Activated T-helper 2 cell treated with anti-CD3 and anti-CD28 coated beads, Interferon-gamma antibody, Interleukin-2, Interleukin-4, amounts not matched to agents 10 μg/mL and 5 μg/mL and 100 μg/mL, durations not matched to agents 14 hours and 24 hours and 36 hours (primary cell): ENCODE measurements at places on chromosomes 7 and 10. TPM values are rescaled to one million over a fixed set of nuclear protein-coding genes. Genes with fewer than 3 reads are reported as not detected.

BUD23 gene
- 96.0 and 109 TPM in 2 replicates for total RNA-seq

TET1 gene
- 1.5 and 1.6 TPM in 2 replicates for total RNA-seq

TMEM270 gene
- total RNA-seq, result not detected in 2 replicates

PLXDC2 gene
- not detected in 2 replicates for total RNA-seq

ELMO1 gene
- 112 and 117 TPM in 2 replicates for total RNA-seq

JCAD gene
- total RNA-seq, result 3.4 and 3.7 TPM in 2 replicates

C10orf67 gene
- total RNA-seq, result not detected in 2 replicates

TUBGCP2 gene
- 60.4 and 64.7 TPM in 2 replicates for total RNA-seq

TRIL gene
- total RNA-seq, result not detected in 2 replicates

RBM20 gene
- 0.02 TPM in 1 of 2 replicates, not detected in the other for total RNA-seq

IFIT1B gene
- not detected in 2 replicates for total RNA-seq

BMI1 gene
- 64.2 and 69.0 TPM in 2 replicates for total RNA-seq

DDX21 gene
- total RNA-seq, result 205 and 210 TPM in 2 replicates

DNAJC12 gene
- 11.0 and 12.6 TPM in 2 replicates for total RNA-seq

ZNF239 gene
- total RNA-seq, result 0.66 and 0.97 TPM in 2 replicates

SPOCK2 gene
- total RNA-seq, result 135 and 137 TPM in 2 replicates

SNX10 gene
- 54.9 and 59.3 TPM in 2 replicates for total RNA-seq

HABP2 gene
- not detected in 2 replicates for total RNA-seq

ZNF804B gene
- not detected in 2 replicates for total RNA-seq

GSTO2 gene
- total RNA-seq, result 0.57 and 1.4 TPM in 2 replicates

ADRA2A gene
- total RNA-seq, result not detected in 2 replicates

LRIT2 gene
- not detected in 2 replicates for total RNA-seq

MUC12 gene
- 0.85 and 1.4 TPM in 2 replicates for total RNA-seq

NACAD gene
- total RNA-seq, result 0.30 and 0.52 TPM in 2 replicates
